ENCODE measurements at places on chromosomes 16 and 17.

DNA sequence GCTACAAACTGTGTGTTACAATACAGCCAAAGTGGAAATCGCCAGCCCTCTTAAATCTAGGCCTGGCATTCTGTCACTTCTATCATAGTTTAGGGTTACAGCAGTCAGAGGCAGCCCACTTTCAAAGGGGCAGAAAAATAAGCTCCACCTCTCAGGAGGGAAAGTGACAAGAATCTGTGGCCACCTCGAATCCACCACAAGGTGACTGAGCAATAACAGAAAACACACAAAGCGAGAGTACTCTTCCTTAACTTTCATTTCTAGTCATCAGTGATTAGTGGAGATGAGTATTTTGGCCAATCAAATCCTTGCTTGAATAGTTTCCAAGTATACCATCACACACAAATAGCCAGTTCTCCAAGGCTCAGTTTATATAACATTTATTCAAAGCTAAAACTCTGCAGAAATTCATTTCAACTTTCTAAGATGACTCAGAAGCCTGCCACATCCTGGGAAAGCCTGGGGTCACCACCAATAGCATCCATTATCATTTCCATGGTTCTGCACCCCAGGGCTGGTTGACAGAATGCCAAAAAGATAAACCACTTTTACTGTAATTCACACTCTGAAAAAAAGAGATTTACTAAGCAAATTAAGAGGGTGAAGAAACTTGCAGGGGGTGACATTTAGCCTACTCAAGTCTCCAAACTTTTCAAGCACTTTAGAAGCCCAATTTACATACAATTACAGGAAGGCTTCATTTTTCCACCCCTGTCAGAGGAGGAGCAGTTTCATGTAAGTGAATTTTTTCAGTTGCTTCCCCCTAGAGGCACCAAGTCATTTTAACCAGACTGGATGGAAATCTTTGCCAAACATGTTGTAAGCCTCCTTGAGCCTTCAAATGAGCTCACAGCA, 66.8 kb downstream of the SALL1 start:
- DNase-seq, result peak; percentile 8

DNA sequence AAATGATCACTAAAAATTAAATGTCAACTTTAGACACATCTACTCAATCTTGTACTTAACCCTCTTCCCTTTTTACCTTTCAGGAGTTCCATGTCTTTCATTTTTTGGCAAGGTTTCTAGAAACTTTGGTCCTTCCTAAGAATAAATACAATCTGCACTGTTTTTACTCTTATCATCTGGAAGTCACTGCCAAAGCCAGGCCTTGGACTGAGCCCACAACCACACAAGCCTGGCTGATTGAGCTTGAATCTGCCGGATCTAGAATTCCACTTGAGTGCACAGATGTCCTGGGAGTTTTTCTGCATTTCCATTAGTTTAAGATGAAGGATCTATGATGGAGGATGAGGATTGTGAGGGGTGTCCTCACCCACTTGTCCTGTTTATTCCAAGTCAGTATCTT, 126.1 kb downstream of the VPS53 start:
- no peak for DNase-seq

DNA sequence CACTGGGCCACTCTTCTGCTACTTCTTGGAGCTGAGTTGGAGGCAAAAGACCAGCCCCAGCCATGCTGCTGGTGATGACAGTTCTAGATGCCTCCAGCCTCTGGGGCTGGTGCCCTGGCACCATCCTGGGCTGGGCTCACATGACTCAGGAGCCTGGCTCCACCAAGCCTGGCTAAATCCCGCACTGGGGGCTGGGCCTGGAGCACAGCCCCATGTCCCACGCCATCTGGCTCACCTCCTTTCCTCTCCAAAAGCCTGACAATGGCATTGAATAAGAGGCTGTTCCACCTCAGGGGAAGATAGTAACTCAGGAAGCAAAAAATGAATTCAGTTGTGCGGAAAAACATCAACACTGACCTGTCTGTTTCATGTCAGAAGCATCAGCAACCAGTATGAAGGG, 45.1 kb upstream of the MTSS2 start:
- no peak for DNase-seq

DNA sequence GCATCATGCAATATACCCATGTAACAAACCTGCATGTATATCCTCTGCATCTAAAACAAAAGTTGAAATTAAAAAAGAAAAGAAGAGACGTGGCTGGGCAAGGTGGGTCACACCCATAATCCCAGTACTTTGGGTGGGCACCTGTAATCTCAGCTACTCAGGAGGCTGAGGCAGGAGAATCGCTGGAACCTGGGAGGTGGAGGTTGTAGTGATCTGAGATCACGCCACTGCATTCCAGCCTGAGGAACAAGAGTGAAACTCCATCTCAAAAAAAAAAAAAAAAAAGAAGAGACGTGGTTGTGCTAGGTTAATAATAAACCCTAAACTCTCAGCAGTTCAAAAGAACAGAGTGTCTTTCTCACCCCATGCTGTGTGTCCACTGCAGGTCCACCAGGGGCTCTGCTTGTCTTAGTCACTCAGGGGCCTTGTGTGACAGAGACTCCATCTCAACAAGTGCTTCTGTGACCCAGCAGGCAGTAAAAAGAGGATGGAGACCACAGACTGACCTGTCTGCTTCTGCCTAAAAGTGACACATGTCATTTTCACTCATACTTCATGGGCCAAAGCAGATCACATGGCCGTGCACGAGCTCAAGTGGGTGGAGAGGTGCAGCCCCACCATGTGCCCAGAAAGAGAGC, 22.3 kb upstream of the N4BP1 start:
- no peak for DNase-seq

DNA sequence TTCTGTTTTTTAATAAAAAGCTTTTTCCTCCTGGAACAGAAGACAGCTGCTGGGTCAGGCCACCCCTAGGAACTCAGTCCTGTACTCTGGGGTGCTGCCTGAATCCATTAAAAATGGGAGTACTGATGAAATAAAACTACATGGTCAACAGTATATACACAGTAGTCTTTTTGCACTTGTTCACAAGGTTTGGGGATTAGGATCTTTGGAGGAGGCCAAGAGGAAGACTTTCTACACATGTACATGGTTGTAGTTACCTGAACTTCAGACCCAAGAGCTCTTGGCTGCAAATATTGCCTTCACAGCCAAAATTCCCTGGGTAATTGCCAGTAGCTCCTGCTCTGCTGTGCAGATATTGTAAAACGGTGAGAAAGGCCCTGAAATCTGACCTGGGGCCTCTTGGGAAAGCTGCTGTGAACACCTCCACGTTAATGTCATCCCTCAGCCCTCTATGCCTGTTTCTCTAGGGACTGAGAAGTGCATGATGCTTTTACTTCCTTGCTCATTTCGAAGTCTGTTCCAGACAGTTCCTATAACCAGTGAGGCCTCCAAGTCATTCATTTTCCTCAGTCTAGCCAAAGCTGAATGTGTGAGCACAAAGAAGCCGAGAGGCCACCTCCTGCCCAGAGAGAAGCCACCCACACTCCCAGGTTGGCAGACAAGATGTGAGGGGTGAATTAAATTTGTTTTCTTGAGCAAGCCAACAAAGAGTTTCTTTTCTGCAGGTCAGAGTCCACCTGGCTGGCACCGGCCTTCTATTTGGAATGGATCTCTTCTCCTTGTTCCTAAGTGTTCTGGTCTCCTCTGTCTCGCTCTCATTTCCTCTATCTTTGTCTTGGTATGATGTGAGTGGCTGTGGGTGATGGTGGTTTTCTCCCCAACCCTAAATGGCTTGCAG, 15.9 kb downstream of the ANKRD40 start:
- DNase-seq, result no peak

GRCh38 chr16:86924537-86924936, 346.2 kb downstream of the FOXL1 start:
- peak; percentile 40 for DNase-seq

DNA sequence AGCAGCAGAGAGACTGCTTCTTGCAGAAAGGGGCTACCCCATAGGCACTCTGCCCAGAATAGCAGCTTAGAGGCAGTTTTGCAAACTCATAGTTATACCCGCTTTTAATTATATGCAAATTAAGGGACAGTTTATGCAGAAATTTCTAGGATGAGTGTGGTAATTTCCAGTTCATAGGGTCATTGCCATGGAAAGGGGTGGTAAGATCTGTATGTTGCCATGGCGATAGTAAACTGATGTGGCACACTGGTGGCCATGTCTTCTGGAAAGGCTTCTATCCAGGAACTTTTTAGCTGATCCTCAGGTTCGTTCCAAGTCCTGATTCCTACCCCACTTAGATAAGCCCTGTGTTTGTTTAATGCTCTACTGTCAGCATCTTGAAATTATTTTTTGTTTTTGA, 6.2 kb downstream of the STXBP4 start:
- no peak for DNase-seq

GRCh38 chr16:23877107-23878070, 41.6 kb downstream of the PRKCB start:
- no peak for DNase-seq

DNA sequence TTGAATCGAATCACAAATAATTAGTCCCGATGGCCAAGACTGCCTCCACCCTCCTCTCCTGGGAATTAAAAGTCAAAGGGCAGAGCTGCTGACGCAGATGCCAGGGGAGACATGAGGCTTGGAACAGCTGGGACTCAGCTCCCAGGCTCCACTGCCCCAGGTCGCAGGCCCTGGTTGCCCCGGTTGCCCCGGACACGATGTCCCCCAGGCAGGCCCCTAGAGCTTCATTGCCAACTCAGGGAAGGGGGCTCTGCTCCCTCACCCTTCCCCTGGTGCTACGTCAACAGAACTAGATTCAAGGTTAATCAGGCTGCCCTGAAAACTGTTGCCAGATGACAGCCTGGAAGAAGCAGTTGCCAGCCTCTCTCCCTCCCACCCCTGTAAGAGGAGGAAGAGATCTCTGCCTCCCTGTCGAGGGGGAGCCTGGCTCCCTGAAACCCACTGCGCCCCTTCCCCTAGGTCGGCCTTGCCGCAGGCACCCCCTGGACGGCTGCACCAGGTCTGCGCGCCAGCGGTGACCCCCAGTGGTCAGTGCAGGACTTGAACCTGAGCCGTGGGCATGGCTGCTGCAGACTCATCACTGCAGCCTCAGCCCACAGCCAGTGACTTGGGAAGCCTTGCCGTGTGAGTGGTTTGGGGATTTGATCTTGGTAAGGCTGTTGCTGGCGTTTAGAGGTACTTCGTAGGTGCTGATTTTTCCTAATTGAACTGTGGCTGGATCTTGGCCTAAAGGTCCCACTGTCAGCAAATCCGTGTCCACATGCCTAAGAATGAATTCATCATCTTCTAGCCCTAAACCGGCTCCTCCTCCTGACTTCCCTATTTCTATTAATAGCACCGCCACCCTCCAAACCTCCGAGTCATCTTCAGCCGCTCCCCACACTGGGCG, 84.1 kb upstream of the TOB1 start:
- peak; percentile 95 for DNase-seq

GRCh38 chr16:50004239-50004638, 20.8 kb upstream of the CNEP1R1 start:
- no peak for DNase-seq

DNA sequence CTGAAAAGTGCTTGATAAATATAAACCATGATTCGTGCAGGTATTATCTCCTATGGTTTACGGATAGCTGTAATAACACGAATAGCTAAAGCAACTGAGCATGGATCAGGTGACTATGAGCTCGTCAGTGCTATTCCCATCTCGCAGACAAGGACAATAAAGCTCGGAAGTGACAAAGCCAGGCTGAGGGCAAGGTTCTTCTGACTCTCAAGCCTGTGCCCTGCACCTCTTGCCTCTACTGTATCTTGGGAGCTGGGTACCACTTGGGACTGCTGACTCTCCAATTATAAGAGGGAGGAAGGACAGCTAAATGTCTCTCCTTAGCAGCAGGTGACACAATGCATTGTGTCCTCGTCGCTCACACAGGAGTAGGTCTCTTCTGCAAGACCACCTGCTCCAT, 49.6 kb upstream of the IRF8 start:
- DNase-seq, result no peak

All from AG08395 (cell line).